ENCODE measurements at places on chromosomes 16 and 17.

- DNase-seq, result no peak
Measured at GRCh38 chr17:63751806-63752205, 10.2 kb upstream of the STRADA start.

GRCh38 chr17:57889892-57890856, 40.3 kb upstream of the MRPS23 start:
- peak; percentile 61 for DNase-seq

GRCh38 chr17:20938244-20938643, 104.6 kb downstream of the USP22 start:
- no peak for DNase-seq

- no peak for DNase-seq
Measured at GRCh38 chr16:26981266-26981938, 85.3 kb upstream of the C16orf82 start.

DNA sequence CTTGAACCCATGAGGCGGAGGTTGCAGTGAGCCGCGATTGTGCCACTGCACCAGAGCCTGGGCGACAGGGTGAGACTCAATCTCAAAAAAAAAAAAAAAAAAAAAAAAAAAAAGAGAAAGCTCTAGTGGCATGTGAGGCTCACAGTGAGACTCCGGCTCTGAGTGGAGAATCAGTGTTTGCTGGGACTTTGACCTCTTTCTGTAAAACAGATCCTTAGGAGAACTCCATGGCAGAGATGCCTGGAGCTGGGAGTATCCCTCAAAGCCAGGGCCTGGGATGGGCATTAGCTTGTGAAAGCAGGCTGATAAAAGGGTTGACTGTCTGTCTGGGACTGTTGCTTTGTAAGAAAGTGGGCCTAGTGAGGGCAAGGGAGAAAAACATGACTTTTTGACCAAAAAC, 46.4 kb downstream of the ZNF207 start:
- DNase-seq, result no peak

- DNase-seq, result no peak
Measured at GRCh38 chr16:19609359-19609758, 53.9 kb downstream of the VPS35L start.

- no peak for DNase-seq
Measured at GRCh38 chr16:56980792-56981724, 8.3 kb upstream of the NLRC5 start.

DNA sequence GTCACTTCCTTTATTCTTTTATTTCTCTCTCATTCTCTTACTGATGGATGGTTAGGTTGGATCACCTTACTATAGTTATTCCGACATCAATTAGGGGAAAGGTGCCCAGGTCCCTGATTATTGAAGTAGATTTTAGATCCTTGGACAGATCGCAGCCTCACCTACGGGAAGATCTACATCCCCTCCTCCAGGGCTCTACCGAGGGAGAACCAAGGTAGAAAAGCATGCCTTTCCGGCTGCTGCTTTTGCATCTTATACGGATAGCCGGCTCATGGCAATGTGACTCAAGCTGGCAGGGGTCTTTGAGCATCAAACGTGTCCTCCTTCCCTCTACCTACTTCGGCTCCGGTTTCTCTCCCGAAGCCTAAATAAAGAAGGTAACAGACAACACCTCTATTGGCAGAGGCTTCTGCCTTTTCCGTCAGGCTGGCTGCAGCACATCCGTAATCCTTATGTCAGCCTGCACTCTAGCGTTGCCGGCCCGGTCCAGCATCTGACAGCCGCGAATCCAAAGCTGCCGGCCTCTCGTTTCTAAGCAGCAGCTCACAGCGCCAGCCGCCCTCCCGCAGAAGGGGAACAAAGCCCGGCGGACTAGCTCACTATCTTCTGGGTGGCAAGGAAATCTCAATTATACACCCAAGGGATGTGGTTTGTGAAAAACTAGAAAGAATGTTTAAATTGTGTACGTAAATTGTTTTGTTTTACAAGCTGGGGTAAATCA, 46.9 kb downstream of the IRX6 start:
- peak; percentile 63 for DNase-seq

DNA sequence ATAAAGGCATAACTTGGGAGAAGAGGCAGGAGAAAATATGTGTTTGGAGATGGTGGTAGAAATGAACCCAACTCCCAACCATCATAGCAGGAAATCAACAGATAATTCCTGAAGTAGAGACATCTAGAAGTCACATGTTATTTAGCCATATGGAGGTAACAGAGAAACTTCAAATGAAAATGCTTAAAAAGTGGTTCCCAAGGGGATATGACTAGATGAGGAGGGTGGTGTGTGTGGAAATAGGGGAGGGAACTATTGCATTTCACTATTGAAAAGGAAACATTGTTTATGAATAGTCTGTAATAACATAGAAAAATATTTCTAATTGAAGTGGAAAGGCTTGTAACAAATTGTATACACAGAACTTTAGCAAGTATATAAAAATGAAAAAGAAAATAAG, 412.0 kb downstream of the SHISA9 start:
- DNase-seq, result no peak

GRCh38 chr17:62791235-62791734, 16.8 kb downstream of the MARCHF10 start:
- DNase-seq, result no peak

DNA sequence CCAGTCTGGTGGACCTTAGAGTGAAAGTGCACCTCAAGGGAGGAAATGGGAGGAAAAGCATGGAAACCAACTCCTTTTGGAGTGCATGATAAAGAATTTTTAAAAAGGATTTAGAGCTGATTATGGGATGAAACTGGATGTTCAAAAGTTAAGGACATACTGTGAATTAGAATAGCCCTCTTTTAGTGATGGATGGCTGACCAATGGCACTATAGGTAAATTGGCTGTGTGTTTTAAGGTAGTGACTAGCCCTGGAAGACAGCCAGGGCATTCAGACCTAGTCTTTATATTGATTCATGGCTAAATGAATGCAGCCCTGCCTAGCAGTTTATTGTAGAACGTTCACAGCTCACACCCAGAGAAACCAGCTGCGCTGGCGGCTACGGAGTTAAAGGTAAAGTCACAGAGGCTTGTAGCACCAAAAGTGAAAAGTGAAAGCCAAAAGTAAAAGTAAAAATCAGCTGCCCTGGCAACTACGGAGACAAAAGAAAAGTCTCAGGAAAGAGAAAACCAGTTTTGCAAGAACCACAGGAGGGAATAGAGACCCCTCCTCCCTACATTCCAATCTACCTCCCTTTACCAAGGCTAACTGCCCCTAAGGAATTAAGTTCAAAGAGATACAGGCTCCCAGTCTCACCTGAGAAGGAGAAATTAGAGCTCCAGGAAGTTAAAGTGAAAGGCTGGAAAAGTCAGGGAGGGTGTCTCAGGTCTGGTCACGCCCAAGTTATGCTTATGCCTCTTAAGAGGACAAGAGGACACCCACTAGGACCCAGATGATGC, 21.8 kb downstream of the ACSM1 start:
- DNase-seq, result no peak

DNA sequence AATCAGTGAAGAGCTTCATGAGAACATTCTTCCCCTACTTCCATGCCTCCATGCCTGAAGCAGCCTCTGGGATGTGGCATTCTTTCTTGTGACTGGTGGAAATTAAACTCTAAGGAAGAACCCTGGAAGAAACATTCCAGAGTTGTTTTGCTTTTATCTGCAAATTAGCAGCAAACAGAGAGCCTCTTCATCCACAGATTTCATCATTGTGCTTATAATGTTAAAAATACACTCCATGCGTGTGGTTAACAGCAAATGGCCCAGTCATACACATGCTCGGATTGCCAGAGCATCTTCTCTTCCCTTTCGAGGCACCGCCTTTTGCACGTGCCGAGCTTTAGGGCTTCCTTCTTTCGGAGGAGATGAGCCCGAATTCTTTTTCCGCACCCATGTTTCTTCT, 411.3 kb downstream of the SNX29 start:
- DNase-seq, result no peak

All from spinal cord (tissue), 10 donors.